Activated CD8-positive, alpha-beta memory T cell treated with anti-CD3 and anti-CD28 coated beads for 1 hour (primary cell): ENCODE measurements at places on chromosomes 2 and 18.

DNA sequence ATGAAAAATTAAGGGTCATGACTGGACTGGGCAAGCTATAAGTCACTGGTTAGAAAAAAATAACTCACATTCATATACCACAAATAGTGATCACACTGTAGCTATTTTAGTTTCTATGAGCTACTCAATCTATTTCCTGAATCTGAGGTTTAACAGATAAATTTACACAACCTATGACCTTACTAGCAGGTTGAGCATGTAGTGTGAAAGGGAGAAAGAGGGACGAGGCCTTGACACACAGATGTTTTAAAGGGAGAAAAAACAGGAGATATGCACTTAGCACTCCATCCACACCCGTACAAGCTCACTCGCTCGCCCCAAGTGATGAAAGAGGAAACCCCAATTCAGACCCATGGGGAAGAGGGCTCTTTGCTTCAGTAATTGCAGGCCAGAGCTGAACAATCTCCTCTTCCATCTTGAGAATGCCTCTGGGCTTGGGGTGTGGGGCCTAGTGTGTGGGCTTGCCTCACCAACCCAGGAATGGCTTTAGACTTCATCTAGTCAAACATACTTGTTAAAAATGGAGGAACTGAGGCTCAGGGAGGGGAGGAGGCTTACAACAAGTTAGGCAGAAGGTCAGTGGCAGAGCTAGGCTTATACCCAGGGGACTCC, 10.7 kb downstream of the CYRIA start:
- no peak for DNase-seq

GRCh38 chr18:48407358-48407757, 1.8 kb downstream of the ZBTB7C start:
- DNase-seq, result no peak

- no peak for DNase-seq
Observed at GRCh38 chr2:225889452-225889851, 489.9 kb downstream of the NYAP2 start.

DNA sequence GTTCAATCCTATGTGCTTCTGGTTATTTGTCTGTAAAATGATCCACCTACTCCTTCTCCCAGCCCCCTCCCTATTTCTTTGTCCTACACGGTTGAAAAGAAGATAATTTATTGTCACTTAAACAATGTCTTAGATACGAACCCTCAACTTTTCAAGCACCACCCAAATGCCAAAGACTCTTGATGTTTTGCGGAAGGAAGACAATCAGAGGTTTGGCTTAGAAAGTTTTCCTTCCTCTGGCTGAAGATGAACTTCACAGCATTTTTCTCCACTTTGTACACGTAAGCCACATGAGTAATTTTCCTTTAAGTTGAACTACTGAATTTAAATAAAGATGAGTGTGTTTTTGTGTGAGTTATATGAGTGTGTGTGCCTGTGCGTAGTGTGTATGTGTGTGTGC, 25.5 kb upstream of the SLC8A1 start:
- no peak for DNase-seq

DNA sequence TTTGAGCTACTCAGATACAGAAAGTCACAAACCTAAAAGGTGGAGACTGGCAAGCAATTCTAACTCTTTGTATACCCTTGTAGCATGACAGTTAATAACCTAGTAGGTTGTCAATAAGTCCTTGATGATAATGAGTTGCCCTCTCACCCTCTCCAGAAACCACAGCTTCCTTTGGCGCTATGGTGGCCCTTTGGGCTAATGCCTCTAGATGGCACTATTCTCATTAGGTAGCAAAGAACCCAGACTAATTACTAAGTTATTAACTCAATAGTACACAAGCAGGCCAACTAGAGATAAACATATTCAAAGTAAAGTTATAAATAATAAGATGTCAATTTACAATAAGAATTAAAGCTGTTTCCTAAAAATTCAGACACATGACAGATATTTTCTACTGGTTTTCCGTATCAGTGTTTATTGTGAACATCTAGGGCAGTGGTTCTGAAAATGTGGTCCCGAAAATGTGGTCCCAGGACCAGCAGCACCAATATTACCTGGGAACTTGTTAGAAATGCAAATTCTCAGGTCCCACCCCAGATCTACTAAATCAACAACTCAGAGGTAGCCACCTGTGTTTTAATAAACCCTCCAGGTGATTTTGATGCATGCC, 41.1 kb downstream of the LDAH start:
- DNase-seq, result no peak

GRCh38 chr2:220337611-220338440, 710.4 kb downstream of the SLC4A3 start:
- no peak for DNase-seq

DNA sequence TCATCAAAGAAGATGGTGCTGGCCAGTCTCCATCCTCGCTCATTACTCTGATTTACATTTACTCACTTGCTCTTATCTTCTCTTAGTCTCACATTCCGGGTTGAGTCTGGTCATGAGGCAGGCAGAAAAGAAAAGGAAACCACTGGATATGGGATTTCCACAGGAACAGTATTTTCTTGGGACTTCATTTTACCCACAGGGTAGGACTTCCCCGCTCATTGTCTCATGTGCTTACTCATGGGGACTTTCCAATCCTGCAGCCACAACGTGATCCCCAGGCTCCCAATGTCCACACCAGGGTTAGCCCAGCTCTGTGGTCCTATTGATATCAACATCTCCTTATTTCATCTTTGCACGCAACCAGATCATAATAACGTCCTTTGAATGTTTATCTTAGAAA, 373.8 kb downstream of the TMEM182 start:
- DNase-seq, result no peak

- no peak for DNase-seq
Observed at GRCh38 chr2:238087211-238087610, 12.9 kb upstream of the ESPNL start.

- no peak for DNase-seq
Observed at GRCh38 chr2:28617502-28618184, 121.8 kb downstream of the PLB1 start.

DNA sequence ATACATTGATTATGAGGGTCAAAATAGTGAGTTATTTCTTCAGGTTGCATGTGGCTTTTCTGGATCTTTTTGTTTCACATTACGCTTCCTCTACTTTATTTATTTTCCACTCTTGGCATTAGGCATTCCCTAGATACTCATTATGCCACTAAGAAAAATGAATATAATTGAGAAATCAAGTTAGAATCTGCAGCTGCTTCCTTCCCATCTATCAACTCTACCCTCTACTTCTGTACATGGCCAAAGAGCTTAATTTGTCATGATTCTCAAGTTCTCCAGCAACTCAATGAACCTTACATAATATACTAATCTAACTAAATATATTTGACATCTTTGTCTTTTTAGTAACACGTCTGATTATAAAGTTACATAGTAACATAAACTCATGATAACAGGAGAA, 598.1 kb upstream of the LRRTM4 start:
- no peak for DNase-seq

DNA sequence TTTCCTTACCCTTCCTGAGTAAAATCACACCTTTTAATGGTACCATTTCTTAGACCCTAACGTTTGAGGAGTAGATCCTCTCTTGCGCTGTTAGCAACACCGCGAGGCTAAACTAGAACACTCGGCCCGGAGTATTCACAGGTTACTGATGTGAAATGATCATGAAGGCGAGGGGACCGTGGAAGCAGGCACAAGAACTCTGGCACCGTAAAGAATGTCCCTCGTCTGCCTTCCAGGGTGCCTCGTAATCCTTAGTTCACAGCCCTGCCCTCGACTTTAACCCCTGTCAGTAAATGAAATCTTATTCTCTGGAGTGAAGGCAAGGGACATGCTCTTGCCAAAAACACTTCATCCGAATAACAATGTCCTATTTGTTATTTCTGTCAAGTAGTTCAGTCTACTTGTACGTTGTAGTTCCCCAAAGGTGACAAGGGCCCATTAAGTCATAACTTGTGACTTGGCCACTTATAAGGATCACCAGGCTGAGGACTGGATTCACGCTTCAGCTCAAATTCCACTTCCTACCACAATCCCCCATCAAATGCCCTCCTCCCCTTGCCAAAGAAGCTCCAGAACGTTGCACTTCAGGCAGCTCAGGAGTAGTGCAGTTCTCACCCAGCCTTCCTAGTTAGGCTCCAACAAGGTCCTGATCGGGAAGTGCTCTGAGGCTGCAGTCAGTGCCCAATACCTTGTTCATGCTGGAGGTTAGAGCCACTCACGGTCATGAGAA, 43.3 kb upstream of the ITM2C start:
- no peak for DNase-seq

DNA sequence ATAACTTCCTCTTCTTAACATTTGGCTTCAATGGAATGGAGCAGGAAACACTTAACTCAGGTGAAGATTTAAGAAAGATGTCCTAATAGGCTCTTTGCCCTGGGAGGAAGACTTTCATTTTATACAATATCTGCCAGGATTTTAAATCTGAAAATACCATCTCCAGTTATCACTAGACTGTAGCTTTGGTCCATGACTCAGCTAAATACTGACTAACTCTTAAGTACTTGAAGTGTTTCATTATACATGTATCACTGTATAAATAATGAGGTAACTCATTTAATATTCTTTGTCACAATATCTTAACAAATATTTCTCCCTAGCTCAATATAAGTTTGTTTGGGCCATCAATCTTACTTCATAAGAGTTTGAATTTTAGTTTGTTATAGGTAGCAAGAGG, 34.7 kb downstream of the RBKS start:
- no peak for DNase-seq
